Stimulated activated CD4-positive, alpha-beta T cell treated with anti-CD3 and anti-CD28 coated beads, TNF-alpha, amount 100 ng/mL, for 1 hour (primary cell): ENCODE measurements at places on chromosomes 1 and 21.

GRCh38 chr1:245710961-245711903, 556.4 kb downstream of the KIF26B start:
- no peak for DNase-seq

DNA sequence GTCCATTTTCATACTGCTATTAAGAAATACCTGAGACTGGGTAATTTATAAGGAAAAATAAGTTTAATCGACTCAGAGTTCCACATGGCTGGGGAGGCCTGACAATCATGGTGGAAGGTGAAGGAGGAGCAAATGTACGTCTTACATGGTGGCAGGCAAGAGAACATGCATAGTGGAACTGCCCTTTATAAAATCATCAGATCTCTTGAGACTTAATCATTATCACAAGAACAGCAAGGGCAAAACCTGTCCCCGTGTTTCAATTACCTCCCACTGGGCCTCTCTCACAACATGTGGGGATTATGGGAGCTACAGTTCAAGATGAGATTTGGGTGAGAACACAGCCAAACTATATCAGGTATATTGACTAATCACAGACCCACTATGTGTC, 370.2 kb upstream of the USP24 start:
- DNase-seq: no peak

GRCh38 chr1:208631506-208631905, 387.3 kb upstream of the PLXNA2 start:
- no peak for DNase-seq

- no peak for DNase-seq
These were observed 51.3 kb downstream of the KRTAP19-8 start for GRCh38 chr21:30986965-30987364.

GRCh38 chr1:96060621-96061020, 661.0 kb upstream of the PTBP2 start:
- no peak for DNase-seq

DNA sequence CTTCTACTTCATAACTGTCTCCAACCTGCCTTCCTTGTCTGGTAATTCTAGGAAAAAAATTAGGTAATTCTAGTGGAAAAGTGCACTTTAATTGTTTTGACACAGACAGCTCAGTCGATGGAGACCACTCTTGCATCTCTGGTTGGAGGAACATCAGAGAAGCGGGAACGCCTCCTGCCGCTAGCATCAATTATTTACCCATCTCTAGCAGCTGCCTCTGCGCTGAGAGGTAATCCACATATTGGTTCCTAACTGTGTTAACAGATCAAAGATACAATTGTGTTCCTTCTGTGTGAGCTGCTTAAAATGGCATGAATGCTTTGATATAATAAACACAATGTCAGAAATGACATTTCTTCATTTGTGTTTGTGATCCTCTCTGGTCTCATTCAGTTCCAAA, 33.3 kb downstream of the C2CD2 start:
- no peak for DNase-seq

- no peak for DNase-seq
These were observed 17.7 kb downstream of the ECE1 start for GRCh38 chr1:21272540-21272939.

GRCh38 chr1:56547473-56547872, 31.9 kb downstream of the PLPP3 start:
- no peak for DNase-seq

- no peak for DNase-seq
These were observed 12.3 kb upstream of the ADAM30 start for GRCh38 chr1:119908661-119909060.

GRCh38 chr21:32523463-32523862, 61.9 kb downstream of the TCP10L start:
- no peak for DNase-seq

- no peak for DNase-seq
These were observed 3.0 kb downstream of the A3GALT2 start for GRCh38 chr1:33317946-33318345.

GRCh38 chr1:170776777-170777176, 112.8 kb downstream of the PRRX1 start:
- no peak for DNase-seq

- no peak for DNase-seq
These were observed 2.1 kb downstream of the SELENBP1 start for GRCh38 chr1:151370211-151370911.

- DNase-seq: no peak
These were observed 83.8 kb downstream of the TPR start for GRCh38 chr1:186291271-186291670.

- no peak for DNase-seq
These were observed 3.4 kb downstream of the SLC26A9 start for GRCh38 chr1:205939690-205940330.

GRCh38 chr1:109239409-109240068, 9.8 kb upstream of the CELSR2 start:
- no peak for DNase-seq

DNA sequence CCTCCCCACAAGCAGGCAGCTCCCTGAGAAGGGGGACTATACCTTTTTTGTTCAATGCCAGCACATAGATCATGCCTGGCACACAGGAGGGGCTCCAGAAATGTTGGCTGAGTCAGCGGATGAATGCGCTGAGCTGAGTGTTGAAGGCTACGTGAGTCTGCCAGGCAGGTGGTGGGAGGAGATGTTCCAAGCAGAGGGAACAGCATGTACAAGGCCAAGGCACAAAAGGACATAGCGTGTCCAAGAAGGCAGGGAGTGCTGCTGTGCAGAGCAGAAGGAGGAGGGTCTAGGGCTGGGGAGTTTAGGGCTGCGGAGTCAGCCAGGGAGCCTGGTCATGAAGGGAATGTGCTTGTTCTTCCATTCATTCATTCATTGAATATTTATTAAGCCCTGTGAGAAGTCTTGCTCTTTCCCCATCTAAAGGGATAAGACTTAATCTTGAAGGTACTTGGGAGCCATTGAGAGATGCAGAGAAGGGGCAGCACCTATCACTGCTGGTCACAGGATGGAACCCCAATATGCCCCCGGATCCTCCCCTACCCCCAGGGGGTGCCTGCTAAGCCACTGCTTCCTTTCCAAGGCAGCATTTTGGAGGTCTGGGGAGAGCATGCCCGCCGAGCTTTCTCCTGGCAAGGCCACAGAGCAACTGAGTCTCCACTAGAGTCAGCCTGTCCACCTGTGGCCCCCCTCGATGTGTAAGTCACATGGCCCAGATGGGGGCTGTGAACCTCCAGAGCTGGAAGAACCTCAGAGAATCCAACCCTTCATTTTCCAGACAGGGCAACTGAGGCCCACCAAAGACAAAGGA, 31.2 kb upstream of the LAPTM5 start:
- DNase-seq: no peak

GRCh38 chr1:71464016-71464415, 383.2 kb upstream of the ZRANB2 start:
- no peak for DNase-seq
